ENCODE measurements at places on chromosomes 16 and 17.
A peak's percentile ranks its signal among the peaks of the same experiment; 100 is the strongest.

DNA sequence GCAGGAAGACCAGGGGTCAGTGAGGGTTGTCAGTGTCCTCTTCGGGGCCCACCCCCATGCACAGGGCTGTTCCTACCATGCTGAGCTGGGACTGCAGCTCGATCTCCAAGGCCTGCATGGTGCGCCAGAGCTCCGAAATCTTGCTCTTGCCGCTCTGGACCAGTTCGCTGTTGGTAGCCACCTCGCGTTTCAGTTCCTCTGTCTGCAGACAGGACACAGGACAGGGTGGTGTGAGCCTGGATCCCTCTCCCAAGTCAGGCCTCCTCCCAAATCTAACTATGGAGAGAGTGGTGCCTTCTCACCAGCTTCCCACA lies 90.9 kb downstream of the GOSR1 start:
- DNase-seq = no peak

- no peak for DNase-seq
Observed at GRCh38 chr17:10025976-10026901, 121.2 kb upstream of the RCVRN start.

- DNase-seq = no peak
Observed at GRCh38 chr16:55835581-55835980, 2.7 kb upstream of the CES1 start.

DNA sequence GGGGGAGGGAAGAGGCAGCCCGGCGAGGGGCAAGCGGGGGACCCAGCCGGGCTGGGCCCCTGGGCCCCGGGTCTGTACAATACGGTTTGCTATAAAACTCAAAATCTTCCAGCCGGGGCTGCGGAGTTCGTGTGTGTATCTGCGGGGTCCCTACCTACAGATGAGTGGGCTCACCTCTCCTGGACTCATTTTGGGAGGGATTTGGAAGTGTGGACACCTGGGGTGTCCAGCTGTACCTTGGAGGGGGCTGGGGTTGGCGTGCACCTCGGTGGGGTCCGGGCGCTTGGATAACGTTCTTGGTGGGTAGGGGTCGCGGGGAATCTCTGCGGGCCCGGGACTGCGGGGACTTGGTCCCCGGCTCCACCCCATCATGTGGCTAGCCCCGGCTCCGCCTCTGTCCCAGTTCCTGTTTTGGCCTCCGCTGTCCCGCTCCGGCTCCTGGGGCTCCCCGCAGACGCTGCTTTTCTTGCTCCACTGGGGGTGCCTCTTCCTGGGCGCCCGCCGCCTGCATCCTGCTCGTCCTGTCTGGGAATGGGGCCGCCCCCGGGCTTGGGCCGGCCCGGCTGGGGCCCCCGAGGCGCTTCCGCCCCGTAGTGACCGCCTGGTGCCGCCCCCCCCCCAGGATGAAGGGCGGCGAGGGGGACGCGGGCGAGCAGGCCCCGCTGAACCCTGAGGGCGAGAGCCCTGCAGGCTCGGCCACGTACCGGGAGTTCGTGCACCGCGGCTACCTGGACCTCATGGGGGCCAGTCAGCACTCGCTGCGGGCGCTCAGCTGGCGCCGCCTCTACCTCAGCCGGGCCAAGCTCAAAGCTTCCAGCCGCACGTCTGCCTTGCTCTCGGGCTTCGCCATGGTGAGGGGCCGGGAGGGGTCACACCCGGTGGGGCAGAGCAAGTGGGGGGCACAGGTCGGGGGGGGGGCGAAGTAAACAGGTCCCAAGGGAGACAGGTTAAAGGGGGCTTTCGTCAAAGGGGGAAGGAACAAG lies at the start of gene ORAI3:
Gene ORAI3, plus strand, starts transcription at position 402 of the 983 bp plus-strand sequence. Its CDS starts 222 bp downstream, at position 624.
- peak; percentile 60 for DNase-seq

DNA sequence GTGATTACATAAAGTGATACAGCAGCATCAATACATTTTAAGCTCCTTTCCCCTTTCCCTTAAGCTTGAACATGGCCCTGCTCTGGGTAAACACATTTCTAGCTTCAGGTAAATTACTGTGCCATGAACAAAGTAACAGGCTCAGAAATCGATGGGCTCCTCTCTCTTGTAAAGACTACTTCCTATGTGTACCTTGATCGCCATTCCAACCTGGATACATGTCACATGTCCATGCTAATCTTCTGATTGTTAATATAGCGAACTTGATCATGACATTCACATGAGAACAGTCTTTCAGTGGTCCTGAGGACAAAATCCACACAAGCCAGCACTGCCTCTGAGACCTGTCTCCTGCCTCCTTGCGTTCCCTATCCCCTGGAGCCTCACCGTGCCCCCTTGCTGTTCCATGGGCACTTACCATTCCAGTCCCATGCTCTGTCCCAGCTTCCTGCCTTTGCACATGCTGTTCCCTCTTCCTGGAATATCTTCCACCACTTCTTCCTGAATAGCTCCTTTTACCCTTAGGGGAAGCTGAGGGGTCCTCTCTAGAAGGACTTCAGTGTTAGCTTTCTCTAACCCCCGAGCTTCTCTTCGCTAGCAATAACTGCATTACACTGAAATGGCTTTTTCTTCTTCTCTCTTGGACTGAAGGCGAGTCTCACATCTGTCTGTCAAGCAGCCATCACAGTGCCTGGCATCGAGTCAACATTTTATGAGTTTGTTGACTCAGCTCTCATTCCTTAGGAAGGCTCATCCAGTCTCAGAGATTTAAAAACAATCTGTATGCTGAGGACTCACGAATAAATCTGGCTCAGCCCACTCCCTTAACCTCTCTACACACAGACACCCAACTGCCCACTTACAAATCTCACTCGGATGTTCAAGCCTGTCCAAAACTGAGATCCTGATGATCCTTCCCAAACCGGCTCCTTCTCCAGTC lies 93.3 kb downstream of the ASIC2 start:
- no peak for DNase-seq

- DNase-seq = no peak
Observed at GRCh38 chr16:75104836-75105235, 11.7 kb downstream of the LDHD start.

DNA sequence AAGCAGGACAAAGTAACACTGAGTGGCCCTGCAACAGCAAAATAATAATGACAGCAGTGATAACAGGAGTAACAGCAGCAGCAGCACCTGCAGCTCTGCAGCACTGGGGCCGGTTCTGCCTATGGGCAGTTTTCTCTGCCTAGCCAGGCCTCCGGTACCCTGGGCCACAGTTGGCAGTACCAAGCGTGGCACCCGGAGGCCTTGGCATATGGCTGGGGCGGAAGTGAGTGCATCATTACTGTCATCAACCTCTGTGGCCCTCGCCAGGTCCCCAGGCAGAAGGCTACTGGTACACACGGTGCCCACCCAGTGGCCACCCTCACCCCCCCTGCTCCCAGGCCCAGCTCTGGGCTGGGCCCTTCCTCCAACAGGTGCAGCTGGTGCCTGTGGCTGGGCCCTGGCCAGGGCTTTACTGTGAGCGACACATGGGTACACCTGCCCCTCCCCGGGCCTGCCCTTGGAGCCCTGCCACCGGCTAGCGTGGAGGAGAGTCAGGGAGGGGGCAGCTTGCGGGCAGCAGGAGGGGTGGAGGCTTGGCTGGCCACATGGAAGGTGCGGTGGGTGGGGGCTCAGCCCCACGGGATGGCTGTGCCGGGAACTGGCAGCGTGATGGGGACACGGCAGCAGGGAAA lies 3.0 kb downstream of the KCNJ12 start:
- DNase-seq = no peak

DNA sequence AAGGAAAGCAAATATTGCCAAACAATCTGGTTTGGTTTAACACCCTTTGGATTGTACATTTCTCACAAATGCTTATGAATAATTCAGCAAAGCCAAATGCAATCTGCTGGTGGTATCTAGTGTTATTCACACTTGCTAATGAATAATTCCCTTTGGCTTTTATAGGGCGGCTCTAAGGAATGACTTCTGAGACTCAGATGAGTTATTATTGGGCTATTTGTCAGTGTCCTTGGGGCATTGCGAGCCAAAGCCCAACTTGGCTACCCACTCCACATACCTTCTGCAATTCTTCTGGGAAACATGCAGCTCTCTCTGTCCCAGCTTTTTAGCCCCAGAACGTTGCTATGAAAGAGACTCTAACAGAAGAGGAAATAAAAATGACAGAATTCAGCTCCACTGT lies 41.1 kb downstream of the FTO start:
- no peak for DNase-seq

- DNase-seq = no peak
Observed at GRCh38 chr16:24298548-24299167, 42.5 kb downstream of the CACNG3 start.

- DNase-seq = no peak
Observed at GRCh38 chr16:2230376-2230775, 5.9 kb upstream of the DNASE1L2 start.

DNA sequence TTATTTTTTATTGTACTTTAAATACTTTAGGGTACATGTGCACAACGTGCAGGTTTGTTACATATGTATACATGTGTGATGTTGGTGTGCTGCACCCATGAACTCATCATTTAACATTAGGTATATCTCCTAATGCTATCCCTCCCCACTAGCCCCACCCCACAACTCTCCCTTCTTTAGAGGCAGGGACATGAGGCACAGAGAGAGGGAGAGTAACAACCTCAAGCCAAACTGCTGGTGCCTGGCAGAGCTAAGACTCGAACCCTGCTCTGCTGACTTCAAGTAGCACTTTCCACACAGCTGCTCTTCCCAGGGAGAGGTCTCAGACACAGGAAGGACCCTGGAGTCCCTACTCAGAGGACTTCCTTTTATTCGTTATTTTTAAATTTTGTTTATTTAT lies 69.4 kb downstream of the WSB1 start:
- DNase-seq = no peak

- no peak for DNase-seq
Observed at GRCh38 chr17:46730679-46731078, 87.8 kb downstream of the WNT3 start.

DNA sequence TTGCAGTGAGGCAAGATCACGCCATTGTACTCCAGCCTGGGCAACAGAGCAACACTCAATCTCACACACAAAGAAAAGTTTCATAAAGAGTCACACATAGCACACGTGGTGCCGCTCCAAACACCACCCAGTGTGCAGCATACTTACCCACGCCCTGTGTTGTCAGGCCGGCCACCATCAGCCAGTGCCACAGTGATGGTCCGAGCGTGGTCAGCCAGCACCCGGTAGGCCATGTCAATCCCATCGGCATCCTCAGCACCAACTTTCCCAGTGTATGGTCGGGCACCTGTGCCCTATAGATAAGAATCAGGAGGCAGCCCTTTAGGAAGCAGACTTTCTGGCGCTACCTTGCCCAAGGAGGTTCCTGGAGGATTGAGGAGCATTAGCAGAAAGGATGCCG lies 17.7 kb upstream of the EXOSC6 start:
- no peak for DNase-seq

DNA sequence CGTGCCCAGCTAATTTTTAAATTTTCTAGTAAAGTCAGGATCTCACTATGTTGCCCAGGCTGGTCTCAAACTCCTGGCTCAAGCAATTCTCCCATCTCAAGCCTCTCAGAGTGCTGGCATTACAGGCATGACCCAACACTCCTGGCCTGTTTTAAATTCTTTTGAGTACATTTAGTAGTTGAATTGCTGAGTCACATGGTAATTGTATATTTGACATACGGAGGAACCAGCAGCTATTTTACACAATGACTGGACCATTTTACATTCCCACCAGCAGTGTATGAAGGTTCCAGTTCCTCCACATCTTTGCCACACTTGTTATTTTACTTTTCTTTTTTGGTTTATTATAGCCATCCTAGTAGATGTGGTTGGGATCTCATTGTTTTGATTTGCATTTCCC lies 43.6 kb downstream of the RHOT1 start:
- DNase-seq = no peak

- no peak for DNase-seq
Observed at GRCh38 chr17:61420745-61421398, 21.2 kb downstream of the TBX2 start.

GRCh38 chr17:46764000-46764708 lies 54.3 kb downstream of the WNT3 start:
- DNase-seq = no peak

- DNase-seq = no peak
Observed at GRCh38 chr17:57604771-57605674, 140.1 kb downstream of the CCDC182 start.

GRCh38 chr17:38911081-38911730 lies 14.2 kb upstream of the LASP1NB start:
- DNase-seq = no peak

DNA sequence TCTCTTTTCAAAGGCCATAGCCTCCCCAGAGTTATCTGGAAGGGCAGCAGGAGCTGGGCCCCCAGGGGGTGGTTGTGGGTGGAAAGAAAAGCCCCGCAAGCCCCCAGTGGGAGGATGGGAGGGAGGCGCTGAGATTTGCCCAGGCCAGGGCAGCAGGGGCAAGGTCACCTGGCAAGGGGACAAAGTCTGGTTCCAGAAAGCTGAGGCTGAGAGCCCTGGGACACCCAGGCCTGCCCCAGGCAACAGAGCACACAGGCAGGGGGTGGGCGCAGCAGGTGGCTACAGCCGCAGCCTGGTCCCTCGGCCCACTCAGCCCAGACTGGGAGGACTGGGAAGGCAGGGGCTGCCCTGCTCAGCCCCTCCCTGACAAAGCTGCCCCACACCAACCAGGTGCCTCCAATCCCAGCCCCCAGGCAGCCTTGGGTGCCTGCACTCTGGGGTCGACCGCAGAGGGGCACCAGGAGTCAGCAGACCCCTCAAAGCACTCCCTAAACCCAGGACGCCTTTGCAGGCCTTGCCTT lies 23.7 kb upstream of the GSG1L start:
- DNase-seq = no peak

GRCh38 chr16:29961479-29962343 lies at the start of gene TMEM219:
TMEM219 (plus strand) TSS chr16:29962079; CDS start chr16:29963144, 1,065 bp downstream.
- peak; percentile 87 for DNase-seq

Measured in neural crest cell (in vitro differentiated cells).